Activated CD8-positive, alpha-beta memory T cell treated with anti-CD3 and anti-CD28 coated beads for 1 hour (primary cell): ENCODE measurements at places on chromosomes 3 and 15.

GRCh38 chr3:128878011-128878457 is 1.4 kb upstream of the ACAD9 start:
- no peak for DNase-seq

DNA sequence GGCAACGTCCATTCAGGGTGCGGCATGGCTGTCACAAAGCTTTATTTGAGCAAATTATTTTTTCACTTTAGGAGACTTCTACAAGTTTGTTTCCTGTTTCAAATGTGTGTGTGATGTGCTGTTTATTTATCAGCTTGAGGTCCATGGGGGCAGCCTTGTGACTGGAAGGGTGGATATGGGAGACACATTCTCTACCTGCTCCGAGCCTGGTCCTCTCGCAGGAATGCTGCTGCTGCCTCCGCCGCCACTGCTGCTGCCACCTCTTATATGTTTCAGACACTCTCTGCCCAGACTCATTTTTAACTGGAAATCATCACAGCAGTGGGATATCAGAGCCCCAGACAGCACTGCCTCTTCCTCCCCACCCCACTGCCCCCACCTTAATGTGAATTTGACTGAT is 83.5 kb upstream of the PXYLP1 start:
- DNase-seq: no peak

- DNase-seq: no peak
Measured at GRCh38 chr15:40695469-40695890, 506 bp downstream of the RAD51 start.

DNA sequence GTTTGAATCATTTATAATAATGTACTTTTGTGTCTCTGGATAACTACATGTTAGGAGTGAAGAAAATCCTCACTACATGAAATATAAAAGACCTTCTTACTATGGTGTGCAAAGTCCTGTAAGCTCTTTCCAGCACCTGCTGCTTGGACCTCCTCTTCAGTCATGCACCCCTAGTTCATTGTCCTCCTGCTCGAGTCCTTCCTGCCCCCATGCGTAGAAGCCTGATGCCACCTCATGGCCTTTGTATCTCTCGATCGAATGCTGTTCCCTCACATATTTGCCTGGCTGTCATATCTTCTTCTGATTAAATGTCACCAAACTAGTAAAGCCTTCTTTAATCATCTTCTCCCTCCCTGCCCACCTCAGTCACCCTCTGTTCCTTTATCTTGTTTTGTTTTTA is 49.9 kb upstream of the SUCLG2 start:
- no peak for DNase-seq

DNA sequence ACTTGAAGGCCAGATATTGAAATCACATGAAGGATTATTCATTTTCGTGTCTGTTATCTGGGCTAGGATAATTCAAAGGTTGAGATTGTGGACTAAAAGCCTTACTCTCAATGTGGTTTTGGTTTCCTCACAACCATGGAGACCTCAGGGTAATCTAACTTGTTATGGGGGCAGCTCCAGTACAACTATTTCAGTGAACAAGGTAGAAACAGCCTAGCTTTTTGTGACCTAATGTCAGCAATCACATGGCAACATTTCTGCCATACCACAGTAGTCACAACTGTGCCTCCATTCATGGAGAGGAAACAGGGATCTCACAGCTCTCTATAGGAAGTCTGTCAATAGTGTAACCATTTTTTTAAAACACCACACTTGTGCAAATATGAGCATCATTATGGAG is 62.4 kb upstream of the RARB start:
- DNase-seq: no peak

- no peak for DNase-seq
Measured at GRCh38 chr3:29026286-29026685, 254.6 kb upstream of the RBMS3 start.

DNA sequence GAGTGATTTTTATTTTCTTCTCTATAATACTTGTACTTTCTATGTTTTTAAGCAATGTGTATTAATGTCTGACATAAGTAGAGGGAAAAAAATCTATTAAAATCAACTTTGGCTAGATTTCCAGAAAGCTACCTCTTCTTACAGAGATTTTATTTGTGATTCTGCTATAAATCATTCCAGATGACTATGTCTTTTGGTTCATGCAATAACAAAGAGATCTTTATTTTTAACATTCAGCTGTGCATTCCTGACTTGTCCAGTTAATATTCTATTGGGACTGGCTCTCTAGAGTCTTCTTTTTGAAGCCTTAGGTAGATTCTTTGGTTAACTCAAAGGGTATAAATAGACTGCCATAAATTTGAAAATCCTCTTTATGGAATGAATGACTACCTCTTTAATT is 74.3 kb upstream of the ARPP21 start:
- DNase-seq: no peak

- DNase-seq: no peak
Measured at GRCh38 chr15:86647810-86648440, 568.3 kb downstream of the AGBL1 start.

DNA sequence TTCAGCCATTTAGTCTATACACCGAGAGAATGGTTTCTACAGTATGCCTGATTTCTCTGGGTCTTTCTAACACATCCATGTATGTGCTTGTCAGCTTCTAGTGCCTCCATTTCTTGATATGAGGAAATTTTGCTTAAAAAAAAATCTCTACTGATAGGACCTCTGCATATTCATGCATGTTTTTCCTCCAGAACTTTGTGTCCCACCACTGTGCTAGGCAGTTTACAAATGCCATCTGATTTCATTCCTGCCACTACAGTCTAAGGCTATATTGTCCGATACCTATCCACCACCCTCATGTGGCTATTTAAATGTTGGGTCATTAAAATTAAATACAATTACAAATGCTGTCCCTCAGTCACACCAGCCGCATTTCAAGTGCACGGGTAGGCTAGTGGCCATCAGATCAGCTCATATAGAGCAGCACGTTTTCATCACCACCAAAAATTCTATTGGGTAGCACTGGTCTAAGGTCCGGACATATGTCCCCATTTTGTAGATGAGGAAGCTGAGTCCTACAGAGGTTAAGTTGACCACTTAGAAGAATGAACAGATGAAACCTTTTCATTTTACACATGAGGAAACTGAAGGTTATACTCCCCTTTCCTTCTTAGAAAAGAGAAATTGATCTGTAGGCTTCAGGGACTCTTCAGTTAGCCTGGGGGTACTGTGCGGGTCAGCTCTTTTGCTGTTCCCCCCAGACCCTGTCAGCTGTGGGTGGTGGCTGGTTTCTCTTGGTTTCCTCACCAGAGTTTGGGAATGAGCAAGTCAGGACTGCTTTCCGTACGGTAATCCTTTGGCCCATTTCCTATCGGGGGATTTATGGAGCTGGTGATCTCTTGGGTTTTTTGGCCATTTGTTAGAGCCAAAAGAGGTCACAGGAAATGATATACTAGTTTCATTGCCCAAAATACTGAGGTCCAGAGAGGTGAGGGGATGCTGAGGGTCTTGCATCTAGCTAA is 56.5 kb downstream of the SMAD3 start:
- DNase-seq: no peak

GRCh38 chr15:51307811-51308210 is 30.6 kb downstream of the CYP19A1 start:
- DNase-seq: no peak

DNA sequence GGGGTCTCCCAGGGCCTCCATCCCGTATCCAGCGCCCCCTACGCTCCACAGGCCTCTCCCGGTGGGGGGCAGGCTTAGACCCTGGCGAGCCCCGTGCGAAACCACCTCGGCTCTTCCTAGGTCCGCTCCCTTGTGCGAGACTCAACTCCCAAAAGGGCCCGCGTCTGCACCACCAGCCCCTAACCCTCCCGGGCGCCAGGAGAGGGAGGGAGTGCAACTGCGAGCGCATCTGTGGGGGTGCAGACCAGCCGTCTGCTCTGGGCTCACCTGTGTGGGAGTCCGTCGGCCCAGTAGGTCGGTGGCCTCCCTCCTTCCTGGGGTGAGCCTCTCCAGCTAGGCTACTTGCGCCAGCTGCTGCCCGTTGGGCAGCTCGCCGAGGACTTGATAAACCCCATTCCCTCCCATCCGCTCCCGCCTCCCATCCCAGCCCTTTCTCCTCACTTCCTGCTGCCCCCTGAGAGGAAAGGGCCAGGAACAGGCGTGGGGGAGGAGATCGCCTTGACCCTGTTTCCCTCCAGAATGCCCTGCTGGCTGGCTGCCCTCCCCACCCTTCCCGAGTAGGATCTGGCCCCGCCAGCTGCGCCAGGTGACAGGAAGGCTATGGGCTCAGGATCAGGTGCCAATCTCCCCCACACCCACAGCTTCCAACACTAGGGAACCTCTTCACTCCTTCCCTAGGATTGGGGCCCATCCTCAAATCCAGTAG is at the start of gene HYAL2:
TSS of gene HYAL2 (minus strand) at position 360 of the 706 bp plus-strand sequence. CDS start 2,256 bp downstream, outside the sequence.
- no peak for DNase-seq

- DNase-seq: no peak
Measured at GRCh38 chr3:6935970-6936369, 75.1 kb downstream of the GRM7 start.

- DNase-seq: no peak
Measured at GRCh38 chr3:150725548-150725947, 21.8 kb upstream of the ERICH6 start.

DNA sequence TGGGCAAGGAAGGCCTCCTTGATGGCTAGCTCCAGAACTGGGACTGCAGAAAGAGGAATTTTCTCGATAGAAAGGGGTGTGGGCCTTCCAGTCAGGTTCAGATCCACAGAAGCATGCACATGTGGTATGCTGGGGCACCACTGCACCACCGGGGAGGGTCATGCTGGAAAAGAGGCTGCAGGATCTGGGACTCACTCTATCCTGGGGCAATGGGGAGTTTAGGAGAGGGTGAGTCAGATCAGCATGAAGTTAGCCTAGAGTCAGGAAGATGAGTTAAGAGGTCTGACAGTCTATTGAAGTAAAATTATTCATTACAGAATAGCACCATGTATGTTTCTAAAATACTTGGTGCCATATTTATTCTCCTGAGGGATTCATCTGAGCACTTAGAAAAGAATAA is 130.2 kb upstream of the TOPAZ1 start:
- no peak for DNase-seq

DNA sequence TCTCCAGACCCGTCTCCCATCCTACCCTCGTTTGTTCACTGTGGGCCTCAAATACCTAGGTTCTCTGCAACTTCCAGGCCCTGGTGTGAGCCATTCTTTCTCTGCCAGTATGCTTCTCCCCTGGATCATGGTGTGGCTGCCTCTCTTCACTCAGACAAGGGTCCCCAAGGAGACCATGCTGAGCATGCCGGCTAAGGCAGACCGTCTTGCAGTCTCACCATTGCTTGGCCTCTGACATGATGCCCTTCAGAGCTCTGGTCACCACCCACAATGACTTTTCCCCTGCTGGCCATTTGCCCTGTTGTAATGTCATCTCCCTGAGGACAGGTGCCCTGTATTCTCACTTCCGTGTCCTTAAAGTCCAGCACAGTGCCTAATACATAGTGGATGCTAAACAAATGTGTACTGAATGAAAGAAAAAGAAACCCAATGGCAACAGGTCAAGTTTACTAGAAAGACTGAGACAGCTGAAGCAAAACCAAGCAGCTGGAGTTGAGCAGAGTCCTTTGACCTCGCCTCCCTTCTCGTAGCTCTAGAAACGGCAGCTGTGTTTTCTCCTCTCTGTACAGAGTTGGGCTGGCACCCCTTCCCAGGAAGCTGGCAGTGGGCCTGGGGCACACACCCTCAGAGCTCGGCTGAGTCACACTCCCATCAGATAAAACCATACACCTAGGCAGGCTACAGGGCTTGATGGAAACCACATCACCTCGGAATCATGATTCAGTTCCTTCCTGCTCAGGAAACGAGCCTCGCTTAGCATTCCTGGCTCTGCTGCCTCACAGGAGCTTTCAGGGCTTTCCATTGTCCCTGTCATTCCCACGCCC is 8.6 kb downstream of the TLR9 start:
- DNase-seq: peak; percentile 39

DNA sequence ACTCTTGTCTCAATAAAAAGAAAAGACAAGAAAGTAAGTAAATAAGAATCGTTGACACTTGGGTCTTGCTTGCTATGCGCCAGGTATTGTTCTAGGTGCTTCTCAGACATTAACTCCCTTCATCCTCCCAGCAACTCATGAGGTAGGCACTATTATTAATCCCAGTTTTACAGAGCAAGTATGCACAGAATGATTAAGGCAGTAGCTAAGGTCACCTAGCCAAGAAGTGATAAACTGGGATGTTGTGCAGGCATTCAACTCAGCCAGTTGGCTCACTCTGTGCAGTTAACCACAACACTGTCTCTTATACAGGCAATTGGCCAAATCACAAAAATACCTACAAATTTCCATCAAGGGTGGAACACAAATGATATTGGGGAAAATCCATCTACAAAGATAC is 1.7 kb upstream of the C3orf33 start:
- no peak for DNase-seq

DNA sequence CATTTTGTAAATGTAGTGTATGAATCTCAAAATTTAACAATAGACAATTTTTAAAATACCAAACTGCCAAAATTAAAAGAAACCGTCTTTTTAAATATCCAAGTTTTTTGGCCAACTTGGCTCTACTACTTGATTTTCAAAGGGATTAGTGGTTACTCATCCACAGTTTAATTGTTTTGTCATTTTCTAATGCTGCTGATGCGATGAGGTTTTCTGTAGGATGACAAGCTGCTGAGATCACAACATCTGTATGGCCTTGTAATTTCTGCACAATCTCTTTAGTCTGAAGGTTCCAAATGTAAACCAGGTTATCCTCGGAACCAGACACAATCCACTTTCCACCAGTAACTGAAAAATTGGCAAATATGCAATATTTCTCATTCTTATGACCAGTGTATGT is 1.5 kb downstream of the WDR5B start:
- no peak for DNase-seq

GRCh38 chr15:68325726-68326125 is 48.2 kb downstream of the FEM1B start:
- no peak for DNase-seq

GRCh38 chr15:31387479-31388118 is 61.0 kb downstream of the KLF13 start:
- DNase-seq: no peak

DNA sequence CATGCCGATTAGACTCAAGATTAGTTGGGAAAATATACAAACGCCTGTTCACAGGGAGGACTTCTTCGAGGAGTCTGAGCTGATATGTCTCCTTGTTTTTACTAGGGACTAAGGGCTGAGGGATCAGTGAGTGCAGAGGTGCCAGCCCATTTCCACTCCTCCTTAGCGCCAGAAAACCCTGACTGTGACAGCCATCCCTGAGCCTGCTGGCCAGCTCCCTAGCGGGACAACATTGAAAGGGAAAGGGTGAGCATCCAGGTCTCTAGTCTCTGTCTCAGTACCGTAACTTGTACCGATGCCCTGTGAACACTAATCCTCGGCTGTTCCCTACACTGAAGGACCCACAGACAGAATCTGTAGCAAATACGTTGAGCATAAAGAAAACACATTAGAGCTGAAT is 243.4 kb downstream of the WNT5A start:
- DNase-seq: no peak

DNA sequence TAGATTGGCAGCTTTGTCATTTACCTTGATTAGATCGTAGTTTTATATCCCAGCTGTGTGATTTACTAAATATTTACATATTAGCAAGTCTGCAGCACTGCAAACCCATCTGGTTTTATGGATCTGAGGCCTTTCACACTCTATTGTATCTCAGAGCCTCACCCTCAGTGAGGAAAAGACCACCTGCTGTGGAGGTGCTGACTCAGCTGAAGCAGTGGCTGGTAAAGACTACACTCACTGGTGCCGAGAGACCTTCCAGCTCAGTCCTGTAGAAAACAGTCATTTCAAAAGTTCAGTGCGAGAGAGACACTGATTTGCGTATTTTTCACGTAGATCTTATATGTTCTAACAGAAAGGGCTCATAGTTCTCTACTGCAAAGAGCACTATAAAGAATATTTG is 307.8 kb upstream of the TPM1 start:
- DNase-seq: no peak
